Posterior cingulate gyrus (tissue), 11 donors: ENCODE measurements at places on chromosomes 1 and 21.

DNA sequence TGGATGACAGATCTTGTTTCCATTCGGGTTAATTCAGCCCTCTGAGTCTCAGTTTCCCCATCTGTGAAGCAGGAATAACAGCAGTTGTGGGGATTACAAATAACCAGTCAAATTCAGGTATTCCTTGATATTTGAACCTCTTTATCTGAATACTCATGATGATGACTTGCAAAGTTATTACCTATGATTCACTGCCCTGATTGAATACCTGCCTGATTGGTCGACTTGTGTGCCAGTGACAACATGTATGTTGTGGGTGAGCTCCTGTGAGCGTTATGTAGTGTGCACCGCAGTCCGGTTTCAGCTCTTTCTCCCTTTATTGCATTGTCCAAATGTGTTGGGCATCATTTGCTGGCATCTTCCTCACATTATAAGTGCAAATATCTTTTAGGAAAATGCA, 9.5 kb upstream of the TMEM61 start:
- no peak for DNase-seq

DNA sequence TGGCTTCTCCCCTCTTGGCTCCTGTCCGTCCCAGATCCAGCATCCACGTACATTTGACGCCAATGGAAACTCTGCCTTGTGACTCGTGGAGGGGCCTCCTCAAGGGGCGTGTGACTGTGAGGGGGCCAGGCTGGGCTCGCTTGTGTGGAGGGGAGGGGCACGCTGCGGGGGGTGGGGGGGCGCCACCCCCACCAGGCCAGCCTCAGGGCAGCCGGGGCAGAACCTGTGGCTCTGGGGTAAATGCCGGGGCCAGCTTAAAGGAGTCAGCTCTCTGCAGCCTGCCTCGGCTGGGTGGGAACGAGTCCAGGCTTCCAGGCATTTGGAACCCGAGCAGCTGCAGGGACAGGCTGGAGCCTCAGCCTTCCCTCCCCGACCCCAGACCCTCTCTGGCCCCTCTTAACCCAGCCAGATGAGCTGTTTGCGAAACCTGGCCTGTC, 94.1 kb downstream of the SIK1 start:
- DNase-seq, result no peak

- no peak for DNase-seq
Measured at GRCh38 chr1:100353988-100354387, 1.7 kb downstream of the CDC14A start.

DNA sequence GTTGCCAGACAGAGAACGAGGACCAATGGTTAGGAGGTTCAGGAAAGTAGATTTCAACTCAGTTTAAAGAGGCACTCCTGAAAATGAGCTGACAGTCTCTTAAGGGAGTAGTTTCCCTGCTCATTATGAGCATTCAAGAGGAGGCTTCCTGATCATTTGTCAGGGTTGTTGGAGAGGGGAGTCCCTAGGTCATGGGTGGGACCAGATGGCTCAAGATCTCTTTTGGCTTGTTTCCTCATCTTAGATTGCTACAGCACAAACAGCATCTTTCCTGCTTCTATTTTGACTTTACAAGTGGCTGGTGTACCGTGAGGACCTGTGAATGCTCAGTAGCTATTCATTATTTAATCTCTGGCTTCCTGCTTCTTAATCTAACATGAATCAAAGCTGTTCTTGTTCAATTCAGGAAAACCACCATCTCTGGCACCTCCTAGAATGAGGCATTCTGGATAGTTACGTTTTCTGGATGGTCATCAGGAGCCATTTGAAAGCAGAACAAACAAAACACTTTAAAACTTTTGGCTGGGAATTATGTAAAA, 47.6 kb downstream of the PEX14 start:
- no peak for DNase-seq

DNA sequence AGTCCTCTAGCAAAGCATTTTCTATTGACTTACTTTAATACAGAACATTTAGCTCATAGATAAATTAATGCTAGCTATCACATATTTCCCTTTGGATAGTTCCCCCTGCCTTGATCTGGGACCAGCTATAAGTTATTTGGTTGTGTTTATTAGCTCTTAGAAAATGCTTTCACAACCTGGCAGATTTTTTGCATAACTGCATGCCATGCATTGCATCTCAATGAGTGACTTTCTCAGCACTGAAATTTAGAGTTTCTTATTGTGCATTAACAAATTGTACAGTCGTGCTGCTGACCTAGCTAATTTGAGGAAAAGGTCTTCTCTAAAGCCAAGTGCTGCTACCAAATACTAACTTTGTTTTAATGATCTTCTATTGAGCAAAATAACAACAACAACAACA, 164.8 kb downstream of the PLPPR5 start:
- DNase-seq, result no peak
